Stimulated activated CD4-positive, alpha-beta T cell treated with anti-CD3 and anti-CD28 coated beads, Interleukin-12 subunit alpha, Interleukin-12 subunit beta, amount 100 ng/mL, for 4 hours (primary cell): ENCODE measurements at places on chromosomes 2 and 18.

DNA sequence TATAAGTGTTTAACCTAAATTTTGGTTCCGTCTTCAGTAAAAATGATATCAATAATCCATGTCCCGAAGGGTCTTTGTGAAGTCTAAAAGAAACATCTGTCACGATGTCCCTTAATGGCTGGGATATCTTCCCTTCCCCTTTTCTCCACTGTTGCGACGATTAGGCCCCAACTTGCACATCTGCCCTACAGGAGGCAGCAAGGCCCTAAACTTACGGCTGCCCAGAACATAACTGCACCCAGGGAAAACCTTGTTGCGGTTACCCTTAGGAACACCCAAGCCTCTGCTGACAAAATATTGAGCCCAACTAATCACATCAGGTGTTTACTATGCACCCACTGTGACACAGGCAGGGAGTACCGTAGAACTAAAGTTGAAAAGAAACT is 1.3 kb upstream of the SMAD2 start:
- no peak for DNase-seq

GRCh38 chr18:37705016-37705415 is 139.4 kb upstream of the CELF4 start:
- DNase-seq, result no peak

DNA sequence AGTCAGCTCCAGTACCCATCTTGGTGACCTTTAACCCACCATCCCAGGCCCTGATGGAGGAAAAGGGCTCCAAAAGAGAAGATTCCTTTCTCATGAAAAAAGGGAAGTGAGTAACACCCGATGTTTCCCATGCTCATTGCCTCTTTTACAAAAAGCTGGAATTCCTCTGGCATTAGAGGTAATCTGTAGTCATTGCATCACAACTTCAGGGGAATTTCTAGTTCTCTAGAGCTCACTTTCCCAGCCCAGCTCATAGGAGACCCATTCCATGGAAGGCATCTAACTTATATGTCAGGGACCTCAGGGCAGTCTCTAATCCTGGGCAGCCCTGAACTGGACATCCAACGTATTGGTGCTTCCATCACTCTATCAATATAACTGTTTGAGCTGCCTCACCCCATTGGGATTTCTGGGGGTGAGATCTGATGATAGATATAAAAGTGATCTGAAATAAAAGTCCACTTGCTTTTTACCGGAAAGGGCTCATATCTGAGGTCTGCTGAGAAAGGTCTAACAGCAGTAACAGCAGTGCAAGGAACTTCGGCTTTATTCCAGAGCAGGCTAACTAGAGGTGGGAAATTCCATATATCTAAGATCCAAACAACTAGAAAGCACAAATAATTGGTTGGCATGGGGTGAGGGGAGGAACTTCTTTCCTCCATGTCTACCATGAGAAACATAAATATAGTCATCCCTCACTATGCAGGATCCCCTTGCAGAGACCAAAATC is 106.1 kb downstream of the ETAA1 start:
- no peak for DNase-seq

DNA sequence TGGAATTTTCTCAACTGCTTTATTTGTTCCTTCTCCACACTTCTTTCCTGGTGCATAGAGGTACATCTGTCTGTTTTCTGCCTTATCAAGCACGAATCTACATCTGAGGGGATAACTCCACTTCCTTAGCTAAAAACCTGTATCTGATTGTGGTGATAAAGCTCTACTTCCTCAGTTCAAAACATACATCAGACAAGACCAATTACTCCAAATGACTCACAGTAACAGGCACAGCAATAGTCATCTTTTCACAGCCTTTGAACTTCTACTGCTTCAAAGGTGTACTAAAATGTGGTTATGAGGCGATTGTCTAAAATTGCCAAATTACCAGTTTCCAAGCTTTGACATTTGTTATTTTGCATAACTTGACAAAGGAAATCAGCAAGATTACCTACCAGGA is 803.6 kb upstream of the ZEB2 start:
- no peak for DNase-seq

GRCh38 chr18:59008302-59008974 is 131.2 kb upstream of the SEC11C start:
- no peak for DNase-seq

- DNase-seq, result no peak
Measured at GRCh38 chr2:117618607-117619006, 195.9 kb upstream of the DDX18 start.

GRCh38 chr2:173354582-173355131 is at the start of gene CDCA7:
Gene CDCA7, plus strand, starts transcription at chr2:173354872. Its CDS starts 92 bp downstream, at chr2:173354964.
- peak; percentile 59 for DNase-seq

GRCh38 chr2:202671317-202672035 is 36.7 kb downstream of the FAM117B start:
- no peak for DNase-seq

- no peak for DNase-seq
Measured at GRCh38 chr2:240881913-240882312, 13.3 kb downstream of the AGXT start.

DNA sequence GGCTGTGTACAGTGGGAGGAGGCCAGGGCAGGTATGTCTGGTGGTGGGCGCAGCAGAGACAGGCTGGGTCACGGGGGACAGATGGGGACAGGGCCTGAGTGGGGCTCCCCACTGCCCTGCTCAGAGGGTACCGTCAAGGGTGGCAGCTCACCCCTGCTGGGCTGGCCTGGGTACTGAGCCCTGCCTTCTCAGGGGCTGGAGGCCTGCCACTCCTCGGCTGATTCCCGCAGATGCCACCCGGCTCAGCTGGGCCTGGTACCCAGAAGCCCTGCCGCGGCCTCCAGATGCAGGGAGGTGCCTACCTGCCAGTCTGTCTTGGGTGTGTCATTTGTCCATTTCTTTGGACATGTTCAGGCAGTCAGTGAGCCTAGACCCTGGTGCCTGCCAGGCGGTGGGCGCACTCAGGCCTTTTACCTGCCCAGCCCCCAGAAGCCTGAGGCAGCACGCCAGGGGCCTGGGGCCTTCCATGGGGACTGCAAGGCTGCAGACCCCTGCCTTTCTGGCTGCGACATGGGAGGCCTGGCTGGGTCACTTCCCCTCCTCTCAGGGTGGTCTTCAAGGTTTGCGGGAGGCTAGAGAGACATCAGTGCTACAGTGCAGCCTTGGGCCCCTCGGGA is 3.3 kb downstream of the SNORC start:
- no peak for DNase-seq

DNA sequence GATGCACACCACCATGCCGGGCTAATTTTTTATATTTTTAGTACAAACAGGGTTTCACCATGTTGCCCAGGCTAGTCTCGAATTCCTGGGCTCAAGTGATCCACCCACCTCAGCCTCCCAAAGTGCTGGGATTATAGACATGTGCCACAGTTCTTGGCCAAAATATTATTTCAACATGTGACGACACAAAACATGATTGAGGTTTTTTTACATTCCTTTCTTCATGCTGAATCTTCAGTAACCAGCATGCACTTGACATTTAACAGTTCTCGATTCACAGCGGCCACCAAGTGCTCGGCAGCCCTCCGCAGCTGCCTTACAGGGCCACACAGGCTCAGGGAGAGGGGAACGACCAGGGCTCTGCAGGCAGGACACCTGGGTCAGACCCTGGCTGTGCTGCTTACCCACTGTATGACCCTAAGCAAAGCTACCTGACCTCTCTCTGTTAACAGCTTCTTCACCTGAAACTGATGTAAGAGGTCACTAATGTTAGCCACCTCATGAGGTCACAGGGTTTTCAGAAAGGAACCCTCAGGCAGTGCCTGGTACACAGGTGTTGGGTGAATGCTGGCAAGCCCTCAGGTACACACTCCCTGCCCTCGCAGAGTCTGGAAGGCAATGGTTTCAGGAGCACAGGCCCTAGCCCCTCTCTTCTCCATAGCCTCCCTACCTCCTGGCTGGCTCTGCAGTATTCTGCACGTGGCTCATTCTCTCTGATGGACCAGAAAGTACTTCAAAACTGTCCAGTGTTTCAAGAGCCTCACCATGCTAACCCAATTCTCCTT is 25.7 kb downstream of the TUBB6 start:
- no peak for DNase-seq
